ENCODE measurements at places on chromosomes 7 and 10.

DNA sequence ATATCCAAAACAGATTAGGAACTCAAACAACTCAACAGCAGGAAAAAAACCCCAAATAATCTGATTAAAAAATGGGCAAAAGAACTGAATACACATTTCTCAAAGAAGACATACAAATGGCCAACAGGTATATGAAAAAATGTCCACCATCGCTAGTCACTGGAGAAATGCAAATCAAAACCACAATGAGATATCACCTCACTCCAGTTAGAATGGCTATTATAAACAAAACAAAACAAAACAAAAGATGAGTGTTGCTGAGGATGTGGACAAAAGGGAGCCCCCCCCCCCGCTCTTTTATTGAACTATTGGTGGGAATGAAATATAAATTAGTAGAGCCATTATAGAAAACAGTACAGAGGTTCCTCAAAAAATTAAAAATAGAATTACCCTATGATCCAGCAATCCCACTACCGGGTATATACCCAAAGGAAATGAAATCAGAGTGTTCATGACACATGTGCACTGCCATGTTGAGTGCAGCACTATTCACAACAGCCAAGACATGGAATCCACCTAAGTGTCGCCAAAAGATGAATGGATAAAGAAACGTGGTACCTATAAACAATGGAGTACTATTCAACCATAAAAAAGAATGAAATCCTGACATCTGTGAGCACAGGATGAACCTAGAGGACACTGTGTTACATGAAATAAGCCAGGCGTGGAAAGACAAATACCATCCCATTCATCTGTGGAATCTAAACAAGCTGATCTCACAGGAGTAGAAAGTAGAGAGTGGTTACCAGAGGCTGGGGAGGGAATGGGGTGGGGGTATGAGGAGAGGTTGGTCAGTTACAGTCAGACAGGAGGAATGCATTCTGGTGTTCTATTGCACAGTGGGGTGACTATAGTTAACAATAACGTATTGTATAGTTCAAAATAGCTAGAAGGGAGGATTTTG is 78.1 kb upstream of the RHEB start:
- DNase-seq, result no peak

DNA sequence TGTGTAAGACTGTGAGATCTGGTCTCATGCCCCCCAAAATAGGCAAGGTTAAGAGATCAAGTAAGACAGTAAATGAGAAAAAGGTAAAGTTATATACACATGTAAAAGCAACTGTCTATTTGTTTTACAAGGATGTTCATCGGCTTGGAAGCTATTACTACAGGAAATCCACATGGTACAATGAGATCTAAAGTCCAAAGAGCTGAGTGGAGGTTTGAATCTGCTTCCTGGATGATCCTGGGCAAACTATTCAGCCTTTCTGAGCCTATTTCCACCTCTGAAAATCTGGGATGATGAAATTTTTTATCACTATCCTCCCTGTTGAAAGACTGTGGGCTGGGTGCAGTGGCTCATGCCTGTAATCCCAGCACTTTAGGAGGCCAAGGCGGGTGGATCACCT is 123.0 kb downstream of the IDE start:
- no peak for DNase-seq

DNA sequence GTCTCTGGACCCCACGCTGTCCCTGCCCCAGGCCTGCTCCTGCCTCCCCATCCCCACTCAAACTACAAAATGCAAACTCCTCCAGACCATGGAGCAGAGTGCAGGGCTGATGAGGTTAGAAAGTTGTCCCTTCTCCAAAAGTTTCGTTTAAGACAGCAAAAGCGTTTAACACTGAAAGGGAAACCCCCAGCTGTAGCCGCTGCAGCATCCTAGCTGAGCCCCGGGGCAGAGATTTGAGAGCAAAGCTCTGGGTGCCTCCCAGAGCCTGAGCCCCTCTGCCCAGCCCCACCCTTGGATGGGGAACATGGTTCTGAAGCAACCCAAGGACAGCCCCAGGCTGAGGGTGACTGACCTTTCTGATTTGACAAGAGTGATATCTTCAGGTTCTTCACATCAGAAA is 52.8 kb upstream of the ENO4 start:
- no peak for DNase-seq

GRCh38 chr10:30324448-30325110 is 24.5 kb downstream of the MTPAP start:
- no peak for DNase-seq

- no peak for DNase-seq
These were observed 27.4 kb upstream of the GOT1 start for GRCh38 chr10:99457813-99458212.

All from B cell (primary cell).